Dermis microvascular lymphatic vessel endothelial cell (primary cell): ENCODE measurements at places on chromosomes 6 and 20. TPM values are rescaled to one million over a fixed set of nuclear protein-coding genes. Genes with fewer than 3 reads are reported as not detected.

The NMBR gene
- not detected in 2 replicates for total RNA-seq

- no peak for DNase-seq
These were observed 6.4 kb upstream of the LY86 start for GRCh38 chr6:6582131-6582530.

GRCh38 chr6:146915671-146916127, 288.5 kb upstream of the STXBP5 start:
- DNase-seq = no peak

The PSORS1C1 gene
- total RNA-seq = 3.7 and 3.8 TPM in 2 replicates

DNA sequence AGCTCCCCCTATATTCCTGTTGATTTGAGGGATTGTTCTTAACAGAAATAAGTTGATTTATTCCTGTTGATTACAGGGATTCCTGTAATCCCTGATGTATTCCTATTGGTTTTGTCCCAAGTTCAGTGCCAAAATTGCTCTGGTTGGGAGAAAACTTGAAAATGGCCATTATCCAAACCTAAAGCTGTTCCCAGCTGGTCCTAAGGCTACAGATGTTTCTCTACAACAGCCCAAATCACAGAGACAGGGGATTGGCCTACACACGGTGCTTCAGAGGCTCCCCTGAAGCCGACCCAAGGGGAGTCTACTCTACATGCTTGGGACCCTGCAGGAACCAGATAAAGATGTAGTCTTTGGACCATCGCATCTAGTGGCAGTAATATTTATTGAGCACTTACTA, 99.0 kb upstream of the AKAP12 start:
- no peak for DNase-seq

DNA sequence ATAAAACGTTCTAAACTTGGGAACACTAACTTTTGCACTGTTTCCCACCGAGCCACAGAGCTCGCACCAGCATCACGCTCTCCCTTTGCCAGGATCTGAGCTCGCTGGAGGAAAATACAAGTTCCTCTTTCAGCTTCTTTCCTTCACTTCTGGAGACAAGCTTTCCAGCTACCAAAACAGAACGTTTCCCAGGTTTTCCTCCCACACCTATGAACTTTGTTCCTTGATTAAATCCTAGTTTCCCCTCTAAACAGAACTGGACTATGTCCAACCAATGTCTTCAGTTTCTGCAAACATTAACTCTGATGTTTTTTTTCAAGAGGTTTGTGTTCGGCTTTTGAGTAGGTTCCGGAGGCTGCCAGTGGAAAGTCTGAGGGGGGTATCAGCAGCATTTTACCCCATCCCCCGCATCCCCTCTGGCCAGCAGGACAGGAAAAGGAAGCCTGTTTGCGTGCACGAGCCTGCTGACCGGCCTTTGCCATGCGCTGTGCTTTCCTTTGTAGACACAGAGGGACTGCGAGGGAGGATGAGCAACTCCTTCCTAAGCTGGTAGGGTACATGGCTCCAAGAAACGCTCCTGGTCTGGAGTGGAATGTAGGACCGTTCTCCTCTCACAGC, 135.5 kb downstream of the LY86 start:
- DNase-seq = peak; percentile 87

DNA sequence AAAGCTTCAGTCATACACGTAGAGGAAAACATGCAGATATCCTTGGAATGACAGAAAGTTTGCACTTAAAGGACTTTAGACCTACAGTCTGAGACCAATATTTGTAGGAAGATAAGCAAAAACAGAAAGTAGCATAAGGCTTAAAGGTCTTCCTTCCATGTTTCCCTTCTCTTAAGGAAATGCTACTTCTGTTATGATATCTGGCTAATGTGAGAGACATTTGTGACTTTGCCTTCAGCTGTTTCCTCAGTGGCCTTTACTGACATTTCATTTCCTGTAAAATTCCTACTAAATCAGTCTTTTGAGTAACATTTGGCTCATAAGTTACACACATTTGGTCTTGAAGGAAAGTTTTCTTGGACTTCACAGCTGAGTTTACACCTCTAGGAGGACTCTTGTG, 713.4 kb downstream of the TBC1D32 start:
- DNase-seq = no peak

The CST5 gene
- total RNA-seq = not detected in 2 replicates

The TAF4 gene
- 2.3 and 3.7 TPM in 2 replicates for total RNA-seq

- DNase-seq = no peak
These were observed 248.6 kb upstream of the SUPT3H start for GRCh38 chr6:45626087-45626891.

The AKAP12 gene
- 314 and 444 TPM in 2 replicates for total RNA-seq

DNA sequence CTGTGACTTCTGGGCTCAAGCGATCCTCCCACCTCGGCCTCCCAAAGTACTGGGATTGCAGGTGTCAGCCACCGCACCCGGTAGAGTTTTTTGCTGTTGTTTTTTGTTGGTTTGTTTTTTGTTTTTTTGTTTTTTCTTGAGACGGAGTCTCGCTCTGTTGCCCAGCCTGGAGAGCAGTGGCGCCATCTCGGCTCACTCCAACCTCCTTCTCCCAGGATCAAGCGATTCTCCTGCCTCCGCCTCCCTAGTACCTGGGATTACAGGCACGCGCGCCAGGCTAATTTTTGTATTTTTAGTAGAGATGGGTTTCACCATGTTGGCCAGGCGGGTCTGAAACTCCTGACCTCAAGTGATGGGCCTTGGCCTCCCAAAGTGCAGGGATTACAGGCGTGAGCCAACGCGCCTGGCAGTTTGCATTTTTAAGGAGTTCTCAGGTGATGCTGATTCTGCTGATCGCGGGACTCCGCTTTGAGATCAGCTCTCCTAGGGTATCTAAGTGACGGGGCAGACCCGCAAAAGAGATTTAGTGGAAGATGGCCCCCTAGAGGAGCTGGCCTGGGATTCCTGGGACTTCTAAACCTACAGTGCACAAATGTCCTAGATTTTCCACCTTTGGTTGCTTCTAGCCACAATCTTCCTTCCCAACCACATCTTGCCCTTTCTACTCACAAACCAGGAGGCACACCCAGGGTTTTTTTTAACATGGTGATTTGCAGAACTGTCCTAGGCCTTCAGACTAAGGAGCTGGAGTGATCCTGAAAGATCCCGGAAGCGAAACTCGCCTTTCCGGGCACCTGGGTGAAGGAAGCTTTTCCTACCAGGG, 45.2 kb downstream of the DPPA5 start:
- DNase-seq = no peak

DNA sequence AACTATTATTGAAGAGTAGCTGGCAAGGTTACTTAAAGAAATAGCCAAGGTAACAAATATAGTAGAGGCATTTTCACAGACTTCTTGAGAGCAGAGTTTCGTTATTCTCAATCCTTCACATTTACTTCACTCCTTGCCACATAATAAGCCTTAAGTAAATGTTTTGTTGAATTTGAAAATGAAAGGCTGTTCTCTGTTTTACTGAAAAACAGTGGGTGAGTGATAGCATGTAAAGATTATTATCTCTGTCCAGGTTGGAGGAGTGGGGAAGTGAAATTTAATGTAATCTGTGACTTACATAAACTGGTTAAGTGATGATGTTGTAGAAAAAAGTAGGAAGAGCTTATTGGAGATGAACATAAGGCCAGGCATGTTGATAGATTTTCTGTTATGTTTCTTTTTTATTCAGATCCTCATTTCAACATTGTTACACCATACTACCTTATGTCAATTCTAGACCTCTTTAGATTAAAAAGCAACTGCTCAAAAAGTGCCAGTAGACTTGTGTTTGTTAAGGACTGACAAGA, 55.0 kb downstream of the QKI start:
- no peak for DNase-seq

The PRSS35 gene
- total RNA-seq = not detected in 2 replicates

DNA sequence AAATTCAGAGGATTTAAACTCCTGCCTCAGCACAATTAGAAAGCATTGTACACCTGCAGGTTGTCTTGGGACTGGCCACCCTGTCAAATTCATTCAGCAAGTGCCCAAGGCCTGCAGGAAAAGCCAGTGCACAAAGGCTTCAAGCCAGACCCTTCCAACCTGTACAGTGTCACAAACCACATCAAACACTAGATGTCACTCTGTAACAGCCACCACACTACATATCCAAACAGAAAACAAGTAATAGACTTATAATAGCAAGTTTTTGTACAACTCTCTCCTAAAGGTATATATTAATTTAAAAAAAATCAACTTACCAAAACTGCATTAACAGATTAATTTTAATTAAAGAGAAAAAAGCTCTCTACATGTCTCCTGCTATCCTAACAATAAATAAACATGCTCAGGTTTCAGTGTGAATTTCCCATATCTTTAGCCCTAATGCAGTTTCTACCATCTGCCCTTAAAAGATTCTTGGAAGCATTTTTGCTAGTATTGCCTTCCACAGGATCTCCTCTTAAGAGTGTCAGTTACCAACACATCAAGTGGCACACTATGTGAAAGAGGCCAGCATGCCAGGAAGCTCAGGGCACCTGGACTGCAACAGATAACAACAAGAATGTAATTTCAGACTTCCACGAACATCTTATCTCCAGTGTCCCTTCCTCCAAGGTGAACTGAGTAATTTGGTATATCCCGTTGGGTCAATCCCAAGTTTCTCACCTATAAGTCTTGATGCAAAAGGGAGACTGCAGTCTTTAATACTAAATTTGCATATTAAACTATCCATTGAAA, 47.5 kb downstream of the RALGAPA2 start:
- DNase-seq = peak; percentile 78

The ELOVL4 gene
- 0.13 TPM in 2 replicates for total RNA-seq

DNA sequence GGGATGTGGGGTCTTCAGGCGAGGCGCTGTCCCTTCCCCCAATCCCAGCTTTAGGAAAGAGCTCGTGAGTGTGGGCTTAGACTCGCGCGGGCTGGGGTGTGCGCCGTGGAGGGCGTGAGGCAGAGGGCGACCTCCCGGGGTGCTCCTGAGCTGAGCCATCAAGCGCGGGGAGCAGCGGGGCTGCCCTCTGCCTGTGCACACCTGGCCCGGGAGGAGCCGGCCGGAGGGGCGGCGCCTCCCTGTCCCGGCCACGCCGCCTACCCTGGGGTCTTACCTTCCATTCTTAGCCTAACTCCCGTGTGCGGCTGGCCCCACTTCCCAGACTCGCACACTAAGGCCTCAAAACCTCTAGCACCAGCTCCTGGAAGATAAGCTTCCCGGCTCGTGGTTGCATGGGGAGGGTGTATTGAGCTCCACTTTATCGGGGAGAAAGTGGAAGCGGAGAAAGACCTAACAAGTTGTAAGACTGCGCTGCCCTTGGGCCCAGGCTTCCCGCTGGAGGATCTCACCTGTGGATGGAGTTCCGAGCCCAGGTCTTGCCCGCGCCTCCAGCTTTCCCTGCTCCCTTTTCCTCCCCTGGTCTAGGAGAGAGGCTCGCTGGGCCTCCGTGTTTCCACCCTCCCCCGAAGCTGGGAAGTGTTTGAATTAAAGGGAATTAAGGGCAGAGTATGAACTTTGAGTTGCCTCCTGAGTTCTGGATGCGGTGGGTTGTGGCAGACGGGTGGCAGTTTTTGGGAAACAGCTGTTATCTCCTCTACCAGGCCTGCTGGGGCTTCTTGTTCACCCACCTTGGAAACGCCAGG, 1.2 kb downstream of the DNMT3B start:
- no peak for DNase-seq

GRCh38 chr20:11838076-11838636, 79.5 kb upstream of the BTBD3 start:
- no peak for DNase-seq

DNA sequence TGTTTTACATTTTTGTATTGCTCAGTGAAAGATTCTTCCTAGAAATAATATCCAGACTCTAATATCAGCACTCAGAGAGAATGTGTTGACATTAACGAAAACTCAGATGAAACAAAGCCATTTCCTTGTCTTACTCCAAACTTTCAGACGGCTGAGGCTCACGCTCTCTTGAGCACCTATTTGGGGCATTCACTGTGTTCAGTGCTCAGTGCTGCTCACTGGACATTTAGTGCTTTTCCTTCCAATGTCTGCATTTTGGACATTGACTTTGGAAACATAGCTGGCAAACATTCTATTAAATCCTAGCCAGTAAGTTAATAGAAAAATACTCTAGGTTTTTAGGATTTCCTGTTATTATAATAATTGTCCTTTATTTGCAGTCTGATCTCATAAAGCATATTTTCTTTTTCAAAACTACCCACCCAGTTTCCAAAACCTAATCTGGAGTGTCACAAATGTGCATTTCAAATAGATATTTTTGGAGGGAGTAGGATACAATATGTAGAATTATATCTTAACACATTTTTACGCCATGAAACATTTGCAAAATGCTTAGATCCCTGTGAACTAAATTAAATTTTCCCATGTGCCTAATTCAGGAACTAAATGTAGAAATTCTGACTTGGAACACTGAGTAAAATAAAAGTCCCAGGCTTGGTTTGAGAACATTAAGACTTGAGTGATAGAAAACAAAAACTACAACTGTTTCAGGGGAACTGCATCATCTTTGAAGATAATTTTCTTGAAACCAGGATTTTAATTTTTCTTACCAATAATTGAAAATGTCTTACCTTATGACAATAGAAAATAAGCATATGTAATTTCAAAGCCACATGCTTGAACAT, 91.7 kb upstream of the B3GAT2 start:
- DNase-seq = no peak

DNA sequence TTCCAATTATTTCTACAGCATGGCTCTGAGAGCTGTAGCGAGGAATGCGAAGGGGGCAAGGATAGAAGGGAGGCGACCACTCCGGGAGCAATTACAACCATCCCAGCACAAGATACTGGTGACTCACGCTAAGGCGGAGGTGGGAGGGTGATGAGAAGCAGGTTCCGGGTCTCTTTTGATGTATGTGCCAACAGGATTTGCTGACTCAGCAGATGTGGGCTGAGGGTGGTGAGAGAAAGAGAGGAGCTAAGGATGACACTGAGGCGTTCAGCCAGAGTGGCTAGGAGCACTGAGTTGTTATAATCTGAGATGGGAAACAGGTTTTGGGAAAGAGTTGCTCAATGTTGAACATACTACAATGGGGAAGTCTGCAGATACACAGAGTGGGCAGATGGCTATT, 9.3 kb upstream of the TXNDC5 start:
- DNase-seq = peak; percentile 62

The NKX2-4 gene
- total RNA-seq = not detected in 2 replicates

The PARD6B gene
- total RNA-seq = 0.39 and 0.51 TPM in 2 replicates

- peak; percentile 62 for DNase-seq
These were observed 22.8 kb upstream of the KHDC1 start for GRCh38 chr6:73285674-73286283.

DNA sequence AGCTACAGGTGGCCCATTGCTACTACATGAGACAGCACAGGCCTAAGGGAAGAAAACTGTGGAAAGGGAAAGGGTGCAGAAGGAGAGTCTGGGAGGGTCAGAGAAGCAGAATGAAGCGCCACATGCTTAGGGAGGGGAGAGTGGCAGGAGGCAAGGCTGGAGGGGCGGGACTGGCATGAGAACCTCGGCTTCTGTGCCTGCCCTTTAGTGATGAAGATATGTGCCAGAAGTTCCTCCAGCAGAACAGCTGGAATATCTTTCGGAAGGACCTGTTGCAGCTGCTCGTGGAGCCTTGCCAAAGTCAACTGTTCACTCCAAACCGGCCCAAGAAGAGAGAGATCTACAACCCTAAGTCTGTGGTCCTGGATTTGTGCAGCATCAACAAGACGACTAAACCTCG, 61.8 kb downstream of the CNBD2 start:
- no peak for DNase-seq

The HLA-DOB gene
- total RNA-seq = under 0.01 and 0.13 TPM in 2 replicates
